ENCODE measurements at places on chromosomes 6 and 20.
A peak's percentile ranks its signal among the peaks of the same experiment; 100 is the strongest.

- peak; percentile 27 for DNase-seq
Measured at GRCh38 chr20:33674294-33675135, at the start of gene NECAB3. Gene NECAB3 (minus strand): TSS chr20:33674428. CDS start chr20:33674352, 76 bp downstream.

- DNase-seq: no peak
Measured at GRCh38 chr6:2793534-2794151, 28.4 kb downstream of the WRNIP1 start.

DNA sequence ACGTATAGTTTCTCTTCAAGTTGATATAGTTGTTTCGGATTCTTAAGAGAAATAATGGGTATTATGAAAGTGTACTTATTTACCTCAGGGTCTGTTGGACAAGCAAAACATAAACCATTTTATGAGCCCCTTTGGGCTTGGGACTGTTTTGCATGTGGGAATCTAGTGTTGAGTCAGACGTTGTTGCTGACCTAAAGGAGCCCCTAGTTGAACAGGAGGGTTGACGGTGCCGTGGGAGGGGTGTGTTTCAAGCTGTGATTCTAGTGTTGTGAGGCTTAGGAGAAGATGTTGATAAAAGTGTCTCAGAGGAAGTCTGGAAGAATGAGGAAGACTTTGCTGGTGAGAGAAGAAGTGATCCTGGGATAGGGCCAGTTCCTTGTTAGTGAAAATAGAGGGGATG lies 140.0 kb downstream of the ARID1B start:
- DNase-seq: no peak

- DNase-seq: no peak
Measured at GRCh38 chr6:92339936-92340640, 1079.3 kb downstream of the EPHA7 start.

- DNase-seq: no peak
Measured at GRCh38 chr6:14125346-14125745, 7.8 kb downstream of the CD83 start.

DNA sequence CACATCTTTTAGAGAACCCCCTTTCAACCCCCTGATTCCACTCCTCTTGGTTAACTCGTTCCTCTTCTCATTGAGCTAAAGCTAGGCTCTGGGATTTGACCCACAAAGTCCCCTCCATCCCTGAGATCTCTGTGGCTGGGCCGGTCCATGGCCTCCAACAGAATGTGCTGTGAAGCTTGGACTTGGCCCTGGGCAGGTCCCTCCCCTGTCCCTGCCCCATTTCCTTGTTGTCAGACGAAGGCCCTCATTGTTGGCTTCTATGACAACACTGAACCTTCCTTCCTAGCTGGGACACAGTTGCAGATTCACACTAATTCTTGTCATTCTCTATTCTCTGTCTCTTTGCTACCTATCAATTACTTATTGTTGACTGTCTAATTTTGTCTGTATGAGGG lies 156.1 kb downstream of the SYCP2 start:
- no peak for DNase-seq
